Left renal pelvis (tissue), 4 donors: ENCODE measurements at places on chromosomes 7 and 10. TPM values are rescaled to one million over a fixed set of nuclear protein-coding genes. Genes with fewer than 3 reads are reported as not detected.

DNA sequence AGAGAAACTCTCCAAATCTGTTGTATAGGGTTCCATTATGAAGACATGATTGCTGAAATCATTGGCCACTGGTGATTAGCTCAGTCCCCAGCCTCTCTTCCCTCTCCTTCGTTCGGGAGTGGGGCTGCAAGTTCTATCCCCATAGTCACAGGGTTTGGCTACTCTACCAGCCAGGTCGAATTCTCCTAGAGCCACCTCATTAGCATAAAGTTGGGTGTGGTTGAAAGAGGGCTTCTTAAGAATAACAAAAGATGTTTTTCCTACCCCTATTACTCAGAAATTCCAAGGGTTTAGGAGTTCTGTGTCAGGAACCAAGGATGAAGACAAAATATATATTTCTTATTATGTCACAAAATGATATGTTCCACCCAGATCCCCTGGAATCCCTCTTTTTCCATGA lies 166.2 kb upstream of the YAE1 start:
- no peak for DNase-seq

DNA sequence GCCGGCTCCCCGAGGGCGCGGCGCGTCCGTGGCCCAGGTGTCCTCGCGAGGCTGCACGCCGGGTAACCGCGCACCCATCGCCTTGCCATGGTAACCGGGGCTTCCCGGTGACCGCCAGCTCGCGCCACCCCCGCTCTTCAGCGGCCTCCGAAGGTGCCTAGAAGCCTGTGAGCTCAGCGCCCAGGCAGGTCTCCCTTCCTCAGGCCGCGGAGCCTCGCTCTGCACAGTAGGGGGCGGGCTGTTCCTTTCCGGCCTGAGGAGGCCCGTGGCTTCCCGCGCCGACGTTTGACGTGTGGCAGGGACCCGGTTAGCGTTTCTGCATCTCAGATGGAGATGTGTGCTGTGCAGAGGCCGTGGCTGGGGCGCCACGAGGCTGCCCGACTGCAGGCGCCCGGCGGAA lies 117.1 kb downstream of the DYNC2I1 start:
- DNase-seq = no peak

SPOCK2 gene
- polyA plus RNA-seq = 157 TPM

AEBP1 gene
- 64.8 TPM for polyA plus RNA-seq

ODAD2 gene
- 3.2 TPM for polyA plus RNA-seq
